Right renal pelvis (tissue), 4 donors: ENCODE measurements at places on chromosomes 16 and 17. TPM values are rescaled to one million over a fixed set of nuclear protein-coding genes. Genes with fewer than 3 reads are reported as not detected.

- DNase-seq: no peak
Observed at GRCh38 chr16:1407753-1408152, 6.8 kb downstream of the UNKL start.

TMEM238L gene
- polyA plus RNA-seq: 5.8 TPM

GRCh38 chr17:34764716-34765115 is 185.3 kb downstream of the TMEM132E start:
- DNase-seq: no peak

DNA sequence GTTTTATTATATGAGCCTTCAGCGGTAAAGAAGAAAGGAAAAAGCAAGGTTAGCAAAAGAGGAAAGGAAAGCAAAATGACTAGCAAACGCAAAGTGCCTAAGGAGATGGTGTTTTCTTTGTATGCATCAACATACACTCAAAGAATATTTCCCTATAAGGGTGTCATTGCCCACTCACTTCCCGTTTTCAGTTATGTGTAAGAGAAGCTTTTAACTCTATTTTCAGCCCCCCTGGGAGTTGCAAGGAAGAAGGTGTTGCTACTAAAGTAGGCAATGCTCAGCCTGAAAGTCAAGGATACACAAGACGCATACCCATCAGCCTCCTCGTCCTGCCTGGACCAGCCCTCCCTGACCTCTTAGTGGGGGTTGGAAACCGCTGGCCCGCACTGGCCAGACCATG is 267.7 kb upstream of the ZFHX3 start:
- DNase-seq: no peak

CACNG3 gene
- polyA plus RNA-seq: not detected

DNA sequence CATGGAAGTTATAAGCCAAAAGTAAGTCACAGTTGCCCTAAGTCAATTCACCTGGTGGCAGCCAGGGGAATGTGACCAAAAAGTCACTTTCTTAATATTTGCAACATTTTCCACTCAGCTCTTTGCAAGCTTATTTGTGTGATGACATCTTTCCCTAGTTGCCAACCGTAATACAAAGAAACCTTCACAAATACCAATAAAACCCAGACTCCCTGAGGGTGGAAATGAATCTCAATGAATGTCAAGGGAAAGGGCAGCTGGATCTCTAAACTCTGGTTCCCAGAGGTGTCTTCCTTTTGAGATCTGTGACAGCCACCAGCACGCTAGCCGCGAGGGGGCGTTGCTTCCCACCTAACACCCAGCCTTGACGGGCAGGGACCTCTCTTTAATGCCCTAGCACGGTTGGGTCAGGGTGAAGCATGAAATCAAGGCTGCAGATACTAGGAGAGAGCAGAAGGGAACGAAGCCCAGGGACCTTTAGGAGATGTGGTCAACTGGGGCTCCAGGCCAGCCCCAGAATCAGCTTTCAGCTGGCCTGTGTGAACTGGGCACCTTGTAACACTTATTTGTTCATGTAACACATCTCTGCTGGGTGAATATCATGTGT is 82.2 kb downstream of the CMC2 start:
- no peak for DNase-seq
